ENCODE measurements at places on chromosomes 16 and 17. TPM values are rescaled to one million over a fixed set of nuclear protein-coding genes. Genes with fewer than 3 reads are reported as not detected.

The TTLL6 gene
- not detected for total RNA-seq

The FOXJ1 gene
- 0.51 TPM for total RNA-seq

DNA sequence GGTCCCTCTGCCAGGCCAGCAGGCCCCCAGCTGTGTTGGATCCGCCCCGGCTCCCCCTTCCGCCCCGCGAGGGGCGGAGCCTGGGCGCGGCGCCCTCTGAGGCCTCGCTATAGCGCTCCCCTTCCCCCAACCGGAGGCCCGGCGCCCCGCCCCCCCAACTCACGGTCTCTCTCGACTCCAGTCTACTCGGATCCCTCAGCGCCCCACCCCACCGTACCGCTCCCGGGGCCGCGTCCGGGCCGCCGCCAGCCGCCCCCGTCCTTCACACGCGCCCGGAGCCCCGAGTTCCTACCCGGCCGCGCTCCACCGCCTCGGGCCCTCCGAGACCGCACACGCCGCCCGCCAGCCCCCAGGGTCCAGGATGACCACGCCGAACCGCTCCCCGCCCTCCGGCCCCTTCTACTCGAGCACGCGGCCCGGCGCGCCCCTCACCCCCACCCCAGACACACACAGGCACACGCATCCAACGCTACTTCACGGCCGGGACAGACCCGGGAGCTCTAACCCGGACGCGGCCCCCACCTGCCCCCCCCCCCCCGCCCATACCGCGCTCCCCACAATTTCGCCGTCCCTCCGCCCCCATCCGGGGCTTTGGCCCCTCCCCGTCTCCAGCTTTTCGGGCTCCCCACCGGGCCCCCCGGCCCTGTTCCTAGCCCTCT lies 1.4 kb downstream of the PHF23 start:
- DNase-seq, result peak; percentile 81

DNA sequence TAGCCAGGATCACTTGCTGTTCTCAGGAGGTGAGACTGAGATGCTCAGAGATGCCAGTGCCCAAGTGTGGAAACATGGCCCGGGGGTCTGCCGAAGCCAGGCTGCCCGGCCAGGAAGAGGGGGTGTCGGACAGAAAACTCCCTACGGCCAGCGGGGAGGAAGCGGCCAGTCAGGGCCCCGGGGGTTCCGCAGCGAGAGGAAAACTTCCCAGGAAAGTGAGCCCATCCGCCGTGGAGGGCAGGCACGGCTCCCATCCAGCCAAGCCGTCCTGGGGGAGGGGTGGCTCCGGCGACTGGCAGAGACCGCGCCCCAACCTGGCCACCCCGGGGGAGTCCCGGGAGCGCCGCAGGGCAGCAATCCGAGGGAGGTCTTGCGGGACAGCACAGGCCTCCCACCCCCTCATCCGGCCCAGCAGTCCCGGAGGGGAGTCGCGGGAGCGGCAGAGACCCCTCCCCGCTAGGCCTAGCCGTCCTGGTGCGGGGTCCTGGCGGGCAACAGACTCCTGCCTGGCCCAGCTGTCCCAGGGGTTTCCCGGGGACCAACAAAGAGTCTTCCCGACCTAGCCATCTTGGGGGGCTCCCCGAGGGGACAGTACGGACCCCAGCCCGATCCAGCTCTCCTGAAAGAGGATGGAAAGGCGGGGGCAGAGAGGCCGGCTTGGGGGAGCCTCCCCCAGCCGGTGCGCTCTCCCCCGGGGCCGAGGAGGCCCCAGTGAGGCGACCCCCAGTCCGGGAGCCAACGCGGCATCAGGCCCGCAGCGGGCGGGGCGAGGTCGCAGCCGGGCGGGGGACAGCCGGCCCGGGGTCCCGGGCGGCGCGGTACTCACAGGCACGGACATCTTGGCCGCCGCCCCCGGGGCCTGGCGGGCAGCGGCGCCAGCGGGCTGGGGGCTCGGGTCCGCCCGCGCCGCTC lies 13.8 kb upstream of the BCAR1 start:
- DNase-seq, result peak; percentile 34

DNA sequence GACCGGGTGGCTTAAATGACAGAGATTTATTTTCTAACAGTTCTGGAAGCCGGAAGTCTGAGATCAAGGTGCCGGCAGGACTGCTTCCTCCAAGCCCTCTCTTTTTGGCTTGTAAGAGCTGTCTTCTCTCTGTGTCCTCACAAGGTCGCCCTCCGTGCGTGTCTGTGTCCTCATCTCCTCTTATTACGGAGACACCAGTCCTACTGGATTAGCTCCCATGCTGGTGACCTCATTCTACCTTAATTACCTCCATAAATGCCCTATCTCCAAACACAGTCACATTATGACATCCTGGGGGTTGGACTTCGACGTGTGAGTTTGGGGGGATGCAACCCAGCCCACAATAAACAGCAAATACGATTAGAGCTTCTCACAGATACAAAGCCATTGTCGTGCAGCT lies 161.5 kb downstream of the FOXL1 start:
- DNase-seq, result no peak

- DNase-seq, result peak; percentile 95
Observed at GRCh38 chr16:53041320-53042051, 11.2 kb downstream of the CHD9NB start.

GRCh38 chr16:13873835-13874438 lies 46.0 kb upstream of the ERCC4 start:
- peak; percentile 66 for DNase-seq

GRCh38 chr17:68103148-68103547 lies 67.6 kb downstream of the KPNA2 start:
- DNase-seq, result no peak

DNA sequence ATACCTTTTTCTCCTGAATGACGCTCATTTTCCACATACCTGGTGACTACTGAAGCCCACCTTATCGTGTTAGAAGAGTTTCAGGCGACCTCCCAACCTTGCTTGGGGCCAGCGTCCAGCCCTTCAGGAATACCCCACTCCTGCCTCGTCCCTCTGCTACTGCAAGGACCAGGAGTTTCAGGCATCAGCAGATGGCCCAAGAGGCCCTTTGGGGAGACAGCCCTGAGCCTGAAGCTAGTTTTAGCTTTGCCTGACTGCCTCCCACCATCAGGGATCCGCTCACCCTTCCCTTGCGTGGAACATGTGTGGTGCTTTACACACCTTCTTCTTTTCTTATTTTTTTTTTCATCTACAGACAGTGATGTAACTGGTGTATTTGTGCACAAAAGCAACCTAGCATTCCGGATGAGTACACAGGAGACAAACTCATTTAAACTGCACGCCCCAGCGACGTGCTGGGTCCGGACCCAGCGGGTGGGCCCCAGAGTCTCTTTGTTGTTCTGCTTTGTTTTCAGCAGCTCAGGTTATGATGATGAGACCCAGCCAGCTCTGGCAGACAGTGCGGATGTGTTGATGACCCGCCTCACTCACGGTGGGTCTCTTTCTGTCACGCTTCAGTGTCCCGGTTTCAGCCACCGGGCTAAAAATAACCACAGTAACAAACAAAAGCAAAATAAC lies 242.4 kb downstream of the C16orf95 start:
- no peak for DNase-seq
